Neural crest cell (in vitro differentiated cells): ENCODE measurements at places on chromosomes 2 and 18.

DNA sequence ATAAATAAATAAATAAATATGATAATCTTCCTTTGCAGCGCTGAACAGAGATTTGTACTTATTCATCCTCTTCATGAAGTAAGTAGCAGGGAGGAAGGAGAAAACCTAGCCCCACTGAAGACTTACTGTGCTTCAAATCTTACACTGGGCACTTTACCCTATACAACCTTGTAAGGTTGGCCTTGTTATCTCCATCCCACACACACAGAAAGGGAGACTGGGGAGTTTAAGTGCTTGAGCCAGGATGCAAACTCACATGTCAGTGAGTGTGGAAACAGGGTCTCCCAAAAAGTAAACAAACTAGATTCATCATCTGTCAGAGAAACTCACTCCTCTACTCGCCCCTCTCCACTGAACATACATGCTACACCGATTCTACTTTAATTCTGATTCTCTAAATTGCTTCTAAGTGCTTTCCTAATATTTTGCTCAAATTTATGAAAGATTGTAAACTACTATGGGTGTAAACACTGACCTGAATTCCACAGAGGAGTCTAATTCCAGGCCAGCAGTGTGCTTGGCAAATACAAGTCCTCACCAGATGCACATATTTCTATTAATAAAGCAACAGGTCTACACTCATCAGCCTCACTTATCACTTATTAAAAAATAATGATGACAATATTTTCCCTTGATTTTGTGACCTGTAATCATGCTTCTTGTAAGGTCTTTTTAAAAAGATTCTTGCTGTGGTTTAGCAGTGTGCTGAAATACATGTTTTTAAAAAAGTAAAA lies 155.5 kb downstream of the TCF4 start:
- no peak for DNase-seq

DNA sequence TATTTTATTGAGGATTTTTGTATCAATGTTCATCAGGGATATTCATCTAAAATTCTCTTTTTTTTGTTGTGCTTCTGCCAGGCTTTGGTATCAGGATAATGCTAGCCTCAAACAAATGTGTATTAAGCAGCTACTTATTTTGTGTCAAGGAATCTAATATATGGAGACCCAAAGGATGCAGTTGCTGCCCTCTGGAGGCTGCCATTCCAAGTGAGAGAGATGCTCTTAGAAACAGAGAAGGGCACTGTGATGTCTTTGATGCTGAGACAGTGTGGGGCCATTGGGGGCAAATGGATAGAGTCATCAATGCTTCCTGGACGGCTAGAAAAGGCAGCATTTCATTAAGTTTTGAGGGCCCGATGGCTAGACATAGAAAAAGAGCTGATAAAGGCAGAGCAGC lies 292.6 kb downstream of the SETBP1 start:
- no peak for DNase-seq

- DNase-seq: no peak
Measured at GRCh38 chr2:47221039-47221438, 65.9 kb upstream of the STPG4 start.

DNA sequence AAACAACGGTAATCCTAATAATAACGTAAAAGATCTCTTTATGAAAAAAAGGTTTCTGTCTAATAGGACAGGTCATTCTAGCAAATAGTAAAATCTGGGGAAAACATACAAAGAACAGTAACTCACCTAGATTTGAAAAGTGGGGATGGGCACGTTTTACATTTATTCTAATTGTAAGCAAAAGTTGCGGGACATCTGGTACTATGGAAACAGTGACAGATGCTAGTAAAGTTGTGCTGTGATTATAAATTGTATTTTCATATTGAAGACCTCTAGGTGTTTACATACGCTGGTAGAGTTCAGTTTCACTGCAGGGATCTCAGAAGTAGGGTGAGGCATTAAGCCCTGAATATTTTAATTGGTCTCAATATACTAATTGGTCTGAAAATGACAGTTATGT lies 422.5 kb downstream of the DPP10 start:
- DNase-seq: no peak

DNA sequence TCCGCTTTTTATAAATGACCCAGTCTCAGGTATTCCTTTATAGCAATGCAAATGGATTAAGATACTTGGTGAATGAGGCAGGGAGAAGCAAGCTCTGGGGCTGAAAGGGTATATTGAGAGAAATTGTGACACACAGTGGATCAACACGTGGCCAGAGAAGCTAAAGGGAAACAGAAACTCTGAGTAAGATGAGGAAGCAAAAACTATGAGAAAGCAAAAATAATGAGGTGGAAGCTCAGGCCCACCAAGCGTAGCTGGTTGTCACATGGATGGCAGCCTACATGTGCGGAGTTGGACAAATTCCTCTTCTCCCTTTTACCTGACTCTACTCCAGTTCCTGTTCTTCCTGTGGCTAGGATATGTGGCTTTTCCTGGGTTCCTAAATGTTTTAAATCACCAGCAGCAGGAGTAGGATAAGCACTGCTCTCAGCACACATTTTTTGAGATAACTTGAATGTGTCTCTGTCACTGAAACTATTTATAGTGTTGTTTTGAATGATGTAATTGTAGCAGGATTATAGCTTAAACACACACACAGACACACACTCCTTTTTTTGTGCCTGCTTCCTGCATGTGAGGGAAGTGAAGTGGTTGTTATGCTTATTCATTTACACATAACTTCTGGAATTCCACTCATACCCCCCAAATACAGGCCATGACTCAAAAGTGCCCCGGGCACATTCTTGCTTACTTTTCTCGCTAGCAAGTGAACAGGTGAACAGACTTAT lies 30.1 kb upstream of the EPC2 start:
- no peak for DNase-seq

- DNase-seq: no peak
Measured at GRCh38 chr2:223108351-223109050, 56.5 kb downstream of the KCNE4 start.

- no peak for DNase-seq
Measured at GRCh38 chr2:156695595-156695994, 259.4 kb downstream of the GPD2 start.

GRCh38 chr2:55158111-55158814 lies 73.8 kb downstream of the CLHC1 start:
- DNase-seq: no peak

DNA sequence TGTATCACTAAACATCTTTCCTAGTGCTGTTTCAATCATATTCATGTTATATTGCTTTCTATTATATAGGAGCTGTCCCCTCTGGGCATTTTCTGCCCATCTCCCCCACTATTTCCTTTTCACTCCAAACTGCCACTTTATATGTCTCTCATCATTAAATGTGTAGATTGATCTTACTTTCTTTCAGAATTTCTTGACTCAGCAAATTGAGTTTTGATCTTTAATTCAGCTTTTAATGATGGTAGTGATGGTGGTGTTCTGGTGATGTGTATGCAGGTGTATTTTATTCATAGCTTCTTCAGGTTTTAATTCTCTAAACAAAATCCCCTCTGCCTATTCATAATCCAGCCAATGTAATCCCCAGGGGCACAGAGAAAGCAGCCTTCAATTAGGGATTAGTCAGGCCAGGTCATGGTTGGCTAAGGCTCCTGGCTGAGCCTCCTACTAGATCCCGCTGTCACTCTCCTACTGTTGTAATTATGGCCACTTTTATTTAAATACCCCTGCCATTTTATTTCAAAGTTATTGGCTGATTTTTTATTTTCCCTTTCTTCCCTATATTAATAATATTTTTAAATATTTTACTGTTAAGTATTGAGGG lies 325.4 kb downstream of the SPAG16 start:
- no peak for DNase-seq

DNA sequence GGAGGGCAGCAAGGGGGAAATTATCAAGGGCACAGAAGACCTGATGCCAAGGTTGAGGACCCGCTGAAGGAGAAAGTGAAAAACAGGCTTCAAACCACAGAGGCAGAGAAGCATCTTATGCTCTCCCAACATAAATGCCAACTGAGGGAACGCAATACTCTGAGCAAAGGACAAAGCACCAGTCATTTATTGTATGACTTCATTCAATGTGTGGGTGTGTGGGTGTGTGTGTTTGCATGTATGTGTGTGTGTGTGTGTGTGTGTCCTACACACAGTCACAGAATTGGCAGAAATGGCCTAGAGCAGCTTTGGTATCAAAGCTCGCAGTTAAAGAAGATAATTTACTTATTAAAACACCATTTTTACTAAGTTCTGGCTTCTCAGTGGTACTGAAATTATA lies 51.4 kb downstream of the UXS1 start:
- no peak for DNase-seq

DNA sequence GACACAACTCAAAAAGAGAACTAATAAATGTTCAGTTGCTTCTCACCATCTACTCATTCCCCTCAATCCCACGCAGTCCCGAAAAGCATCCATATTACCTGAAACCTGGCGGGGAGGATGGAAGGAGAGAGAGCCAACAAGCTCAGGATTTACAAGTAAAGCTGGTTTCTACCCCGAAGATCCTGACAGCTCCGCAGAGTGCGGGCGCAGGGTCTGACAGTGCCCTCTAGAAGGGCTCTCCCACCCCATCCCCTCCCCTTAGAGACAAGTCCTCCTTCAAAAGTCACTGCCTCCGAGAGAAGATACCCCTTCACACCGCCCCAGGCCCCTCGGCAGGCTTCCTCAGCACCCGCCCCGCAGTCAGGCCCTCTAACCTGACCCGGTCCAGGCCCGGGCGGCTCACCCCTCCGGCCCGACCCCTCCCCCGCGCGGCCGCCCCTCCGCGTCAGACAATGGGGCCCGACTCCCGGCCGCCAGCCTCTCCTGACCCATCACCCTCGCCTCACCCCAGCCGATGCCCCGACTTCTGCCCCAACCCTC lies 550 bp downstream of the RAB1A start:
- DNase-seq: peak; percentile 36
